ENCODE measurements at places on chromosomes 5 and 9.

DNA sequence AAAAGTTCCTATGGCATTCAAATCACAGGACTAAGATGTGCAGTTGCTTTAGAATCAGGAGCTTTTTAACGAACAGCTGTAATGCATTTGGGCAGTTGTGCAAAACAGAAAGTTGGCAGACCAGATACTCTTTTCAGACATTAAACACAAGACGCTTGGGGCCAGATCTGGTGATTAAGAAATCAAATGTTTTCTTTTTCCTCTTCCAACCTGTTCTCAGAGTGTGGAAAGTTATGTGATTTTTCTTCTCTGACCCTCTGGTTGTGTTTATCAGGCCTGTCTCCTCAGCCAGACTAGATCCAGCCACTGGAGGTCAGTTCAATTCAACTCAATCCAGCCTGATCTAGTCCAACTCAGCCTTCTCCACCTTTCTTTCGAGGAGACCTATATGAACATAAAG is 298.5 kb upstream of the PCSK5 start:
- DNase-seq, result no peak

DNA sequence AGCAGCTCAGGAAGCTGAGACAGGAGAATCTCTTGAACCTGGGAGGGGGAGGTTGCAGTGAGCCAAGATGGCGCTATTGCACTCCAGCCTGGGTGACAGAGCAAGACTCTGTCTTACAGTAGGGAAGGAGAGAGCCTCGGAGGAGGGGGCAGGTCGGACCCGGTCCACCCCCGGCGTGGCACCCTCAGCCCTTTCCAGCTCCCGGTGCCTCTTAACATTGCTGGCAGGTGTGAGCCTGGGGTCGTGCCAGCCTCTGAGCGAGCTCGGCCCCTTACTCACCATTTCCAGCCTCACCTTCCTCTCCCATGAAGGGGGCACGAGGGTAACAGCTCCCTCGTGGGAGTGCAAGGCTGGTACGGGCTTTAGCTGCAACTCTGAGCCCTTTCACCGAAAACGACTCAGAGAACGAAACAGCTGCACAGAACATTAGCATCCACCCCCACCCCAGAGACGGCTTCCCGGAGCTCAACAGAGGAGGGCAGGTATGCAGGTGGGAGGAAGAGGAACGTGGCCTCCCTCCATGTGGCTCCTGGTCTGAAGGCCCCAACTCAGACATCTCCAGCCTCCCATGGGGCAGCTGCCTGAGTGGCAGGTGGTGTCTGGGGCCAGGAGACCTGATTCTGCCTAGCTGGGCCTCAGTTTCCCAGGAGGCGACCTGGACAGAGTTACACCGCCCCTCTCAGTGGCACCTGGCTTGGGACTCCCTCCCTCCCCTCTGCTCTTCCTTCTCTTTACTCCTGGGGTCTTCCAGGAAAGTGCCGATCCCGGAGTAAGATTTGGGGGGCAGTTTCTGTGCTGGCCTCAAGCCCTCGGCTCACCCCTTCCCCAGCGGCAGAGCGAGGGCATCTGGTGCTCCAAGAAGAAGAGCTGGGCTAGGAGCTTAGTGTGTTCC is 28.5 kb upstream of the ABO start:
- DNase-seq, result no peak

DNA sequence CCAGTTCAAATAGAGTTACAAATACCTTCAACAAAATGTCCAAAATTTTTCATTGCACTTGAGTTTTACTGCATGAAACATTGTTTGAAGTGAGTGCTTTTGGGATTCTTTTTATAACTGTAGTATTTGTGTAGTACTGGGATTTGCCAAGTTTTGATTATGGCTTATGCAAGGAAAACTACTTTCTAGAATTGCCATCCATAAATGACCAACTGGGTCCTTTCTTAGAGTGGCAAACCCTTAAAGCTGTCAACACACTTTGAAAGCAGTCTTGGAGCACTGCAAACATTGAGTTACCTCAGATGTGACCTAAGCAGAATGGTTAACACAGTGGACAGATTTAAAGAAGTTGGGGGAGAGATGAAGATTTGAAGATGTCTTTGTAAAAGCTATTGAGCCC is 379.6 kb upstream of the ZNF608 start:
- DNase-seq, result no peak

GRCh38 chr9:14941501-14942405 is 31.5 kb upstream of the FREM1 start:
- no peak for DNase-seq

DNA sequence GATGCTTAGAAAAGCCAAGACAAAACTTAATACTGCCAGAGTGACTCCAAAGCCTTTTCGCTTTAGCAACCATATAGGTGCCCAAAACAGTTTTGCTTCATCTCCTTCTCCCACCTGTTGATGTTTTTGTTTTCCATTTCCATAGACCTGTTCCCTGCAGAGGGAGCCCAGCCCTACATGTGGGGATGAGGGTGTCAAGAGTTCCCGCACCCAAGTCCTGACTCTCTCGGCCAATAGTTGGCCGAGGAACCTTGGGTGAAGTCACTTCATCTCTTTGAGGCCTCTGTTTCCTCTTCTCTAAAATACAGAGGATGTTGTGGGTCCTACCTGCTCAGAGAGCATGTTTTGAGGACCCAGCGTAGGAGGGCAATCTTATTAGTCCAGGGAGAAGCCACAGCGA is 38.5 kb upstream of the LCP2 start:
- DNase-seq, result no peak

DNA sequence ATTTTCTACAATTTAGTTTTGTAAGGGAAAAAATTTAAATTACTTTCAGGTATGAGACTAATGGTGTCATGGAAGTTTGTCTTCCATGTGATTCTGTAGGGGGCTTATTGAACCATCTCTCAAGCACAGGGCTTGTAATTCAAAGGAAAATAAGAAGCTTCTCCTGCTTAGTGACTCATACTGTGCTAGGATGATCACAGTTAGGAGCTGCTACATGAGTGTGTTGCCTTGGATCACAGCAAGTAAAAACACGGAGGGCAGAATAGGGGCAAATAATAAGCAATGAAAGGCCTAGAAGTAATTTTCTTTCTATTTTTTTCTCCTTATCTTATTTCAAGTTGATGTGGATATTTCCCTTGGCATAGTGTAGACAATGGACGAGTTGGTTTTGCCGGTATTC is 28.9 kb downstream of the TMEM167A start:
- no peak for DNase-seq

DNA sequence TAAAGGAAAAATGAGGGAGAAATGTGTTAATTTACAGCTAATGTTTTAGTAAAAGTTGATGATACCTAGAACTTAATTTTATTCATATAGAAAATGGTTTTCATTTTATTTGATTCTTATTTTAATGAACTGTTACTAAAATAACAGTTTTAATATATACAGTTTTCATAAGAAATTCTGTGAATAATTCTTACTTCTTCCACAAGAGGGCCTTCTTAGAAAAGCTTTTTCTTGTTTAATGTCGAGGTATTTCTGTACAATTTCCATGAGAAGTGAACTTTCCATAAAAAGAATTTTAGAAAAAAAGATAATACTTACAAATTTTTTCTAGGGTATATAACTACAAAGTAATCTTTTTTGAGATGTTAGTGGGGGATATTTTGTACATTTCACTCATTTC is 73.9 kb downstream of the KLF9 start:
- no peak for DNase-seq

DNA sequence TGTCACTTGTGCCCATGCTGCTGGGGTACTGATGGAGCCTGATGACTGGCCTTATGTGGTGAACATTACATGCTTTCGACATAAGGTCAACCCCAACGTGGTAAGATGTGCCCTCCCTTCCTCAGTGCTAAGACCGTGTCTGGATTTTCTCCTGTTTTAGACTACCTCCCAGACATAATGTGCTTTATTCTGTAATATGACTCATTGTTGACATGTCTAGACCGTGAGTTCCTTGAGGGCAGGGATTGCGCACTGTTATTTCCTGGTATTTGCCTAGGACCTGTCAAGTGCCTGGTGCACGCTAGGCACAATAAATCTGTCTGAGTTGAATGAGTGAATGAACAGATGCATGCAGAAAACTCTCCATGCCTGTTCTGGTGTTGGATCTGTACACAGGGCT is 346.0 kb downstream of the KDM4C start:
- DNase-seq, result no peak

GRCh38 chr5:142360607-142361120 is 35.8 kb upstream of the SPRY4 start:
- no peak for DNase-seq

- no peak for DNase-seq
Observed at GRCh38 chr5:38375423-38375822, 117.1 kb downstream of the EGFLAM start.

DNA sequence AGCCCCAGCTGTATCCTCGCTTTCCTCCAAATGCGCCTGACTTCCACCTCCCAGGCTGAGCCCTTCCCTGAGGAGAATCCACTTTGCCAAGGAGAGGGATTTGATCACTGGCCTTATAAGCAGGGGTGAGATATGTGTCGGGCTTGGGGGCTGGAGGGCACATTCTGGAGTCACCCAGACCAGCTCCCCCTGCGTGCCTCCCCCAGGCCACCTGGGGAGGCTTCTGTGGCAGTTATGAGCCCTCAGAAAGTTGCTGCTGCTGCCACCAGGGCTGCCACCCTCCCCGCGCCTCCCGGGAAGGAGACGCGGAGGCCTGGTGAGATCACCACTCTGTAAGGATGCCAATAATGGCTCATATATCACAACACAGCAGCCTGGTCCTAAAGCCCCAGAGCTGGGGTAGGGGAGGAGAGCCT is 211.5 kb downstream of the PAPPA start:
- no peak for DNase-seq

DNA sequence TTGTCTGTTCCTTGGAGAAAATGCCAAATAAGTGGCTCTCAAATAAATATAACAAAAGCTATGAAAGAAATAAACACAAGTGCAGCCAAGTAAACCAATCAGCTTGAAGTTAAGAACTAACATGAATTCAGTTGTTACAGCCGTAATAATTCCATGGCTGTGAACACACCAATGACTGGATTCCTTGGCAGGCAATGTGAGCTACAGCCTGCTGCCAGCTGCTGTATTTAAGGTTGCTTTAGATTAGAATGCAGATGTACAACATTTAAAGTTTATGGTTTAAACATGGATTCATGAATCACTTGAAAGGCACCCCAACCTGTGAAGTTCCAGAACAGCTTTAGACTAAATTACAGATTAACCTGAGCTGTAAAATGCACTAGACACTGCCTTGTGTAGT is 626.4 kb upstream of the SEMA6A start:
- DNase-seq, result no peak

- DNase-seq, result no peak
Observed at GRCh38 chr5:100574716-100575115, 39.5 kb downstream of the FAM174A start.

DNA sequence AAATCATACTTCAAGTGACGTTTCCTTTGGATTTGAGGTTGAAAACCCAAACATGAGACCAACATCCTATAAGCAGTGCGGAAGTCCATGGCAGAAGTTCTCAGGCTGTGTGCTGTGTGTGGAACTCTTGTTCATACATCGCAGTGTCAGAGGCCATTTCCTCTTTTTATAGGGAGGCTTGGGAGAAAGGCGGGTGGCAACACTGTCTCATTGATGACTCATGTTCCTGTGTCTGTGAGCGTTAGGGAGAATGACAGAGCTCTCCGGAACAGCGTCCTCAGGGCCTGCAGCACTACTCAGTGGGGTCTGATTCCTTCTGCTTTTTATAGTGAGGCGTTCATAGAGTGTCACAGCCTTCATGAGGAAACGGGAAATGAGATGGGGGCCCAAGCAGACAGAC is 98.8 kb upstream of the BASP1 start:
- DNase-seq, result no peak

- DNase-seq, result no peak
Observed at GRCh38 chr5:132761321-132762240, 14.4 kb downstream of the CCNI2 start.

DNA sequence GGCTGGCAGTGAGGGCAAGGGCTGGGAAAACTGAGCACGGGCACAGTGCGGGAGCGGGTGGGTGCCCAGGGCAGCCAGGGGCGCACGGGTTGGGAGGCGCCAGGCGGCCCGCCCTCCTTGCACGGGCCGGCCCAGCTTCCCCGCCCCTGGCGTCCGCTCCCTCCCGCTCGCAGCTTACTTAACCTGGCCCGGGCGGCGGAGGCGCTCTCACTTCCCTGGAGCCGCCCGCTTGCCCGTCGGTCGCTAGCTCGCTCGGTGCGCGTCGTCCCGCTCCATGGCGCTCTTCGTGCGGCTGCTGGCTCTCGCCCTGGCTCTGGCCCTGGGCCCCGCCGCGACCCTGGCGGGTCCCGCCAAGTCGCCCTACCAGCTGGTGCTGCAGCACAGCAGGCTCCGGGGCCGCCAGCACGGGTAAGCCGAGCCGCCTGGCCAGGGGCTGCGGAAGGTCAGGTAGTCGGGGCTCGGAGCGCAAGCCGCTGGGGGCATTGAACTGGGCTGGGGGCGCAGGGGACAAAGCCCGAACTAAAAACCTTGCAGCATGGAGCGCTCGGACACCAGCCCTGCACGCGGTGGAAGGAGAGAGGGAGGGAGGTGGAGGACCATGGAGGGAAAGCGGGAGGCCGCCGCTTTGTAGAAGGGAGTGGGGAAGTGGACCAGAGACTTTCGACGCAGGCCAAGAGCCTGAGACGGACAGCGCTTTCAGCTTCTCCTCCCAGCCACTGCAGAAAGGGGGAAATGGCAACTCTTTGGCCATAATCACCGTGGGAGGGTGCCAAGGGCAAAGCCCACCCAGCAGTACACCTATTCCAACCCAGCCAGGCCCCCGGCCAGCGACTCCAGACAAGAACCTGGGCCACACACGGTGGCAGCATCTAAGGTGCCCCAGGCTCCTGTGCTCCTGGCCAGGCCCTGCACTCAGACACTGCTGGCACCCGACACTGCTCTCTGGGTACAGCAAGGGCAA is at the start of gene TGFBI:
TSS of gene TGFBI (plus strand) at position 207 of the 961 bp plus-strand sequence. CDS start at position 275, 68 bp downstream.
- DNase-seq, result no peak

GRCh38 chr5:10513501-10514442 is 50.1 kb upstream of the ANKRD33B start:
- no peak for DNase-seq

- DNase-seq, result no peak
Observed at GRCh38 chr5:179805529-179806249, 977 bp downstream of the MGAT4B start.

DNA sequence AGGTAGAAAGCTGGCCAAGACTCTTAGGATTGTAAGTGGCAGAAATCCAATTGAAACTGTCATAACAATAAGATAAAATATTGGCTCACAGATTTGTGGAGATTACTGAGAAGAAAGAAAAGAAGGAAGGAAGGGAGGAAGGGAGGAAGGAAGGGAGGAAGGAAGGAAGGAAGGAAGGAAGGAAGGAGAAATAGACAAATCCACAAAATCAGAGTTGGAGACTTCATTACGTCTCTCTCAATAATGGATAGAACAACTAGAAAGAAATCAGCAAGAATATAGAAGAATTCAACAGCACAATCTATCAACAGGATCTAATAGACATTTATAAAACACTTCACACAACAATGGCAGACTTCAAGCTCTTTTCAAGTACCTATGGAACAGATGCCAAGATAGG is 17.9 kb upstream of the PAM start:
- no peak for DNase-seq

- DNase-seq, result no peak
Observed at GRCh38 chr5:102998224-102998623, 121.7 kb downstream of the GIN1 start.

DNA sequence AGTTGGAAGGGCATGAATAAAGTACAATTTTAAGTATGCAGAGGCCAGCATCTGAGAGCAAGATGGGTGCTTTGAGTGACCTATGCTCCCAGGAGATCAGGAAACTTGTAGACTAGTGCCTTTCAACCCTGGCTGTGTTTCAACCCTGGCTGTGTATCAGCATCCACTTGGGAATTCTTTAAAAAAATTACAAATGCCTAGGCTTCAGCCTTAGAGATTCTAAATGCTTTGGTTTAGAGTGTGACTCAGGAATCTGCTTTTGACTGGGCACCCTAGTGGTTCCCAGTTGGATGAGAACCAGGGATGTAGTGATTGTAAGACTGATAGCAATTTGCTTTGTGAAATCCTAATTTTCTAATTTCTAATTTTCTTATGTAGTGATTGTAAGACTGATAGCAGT is 65.6 kb downstream of the RALGPS1 start:
- DNase-seq, result no peak
